ENCODE measurements at places on chromosomes 7 and 10.

DNA sequence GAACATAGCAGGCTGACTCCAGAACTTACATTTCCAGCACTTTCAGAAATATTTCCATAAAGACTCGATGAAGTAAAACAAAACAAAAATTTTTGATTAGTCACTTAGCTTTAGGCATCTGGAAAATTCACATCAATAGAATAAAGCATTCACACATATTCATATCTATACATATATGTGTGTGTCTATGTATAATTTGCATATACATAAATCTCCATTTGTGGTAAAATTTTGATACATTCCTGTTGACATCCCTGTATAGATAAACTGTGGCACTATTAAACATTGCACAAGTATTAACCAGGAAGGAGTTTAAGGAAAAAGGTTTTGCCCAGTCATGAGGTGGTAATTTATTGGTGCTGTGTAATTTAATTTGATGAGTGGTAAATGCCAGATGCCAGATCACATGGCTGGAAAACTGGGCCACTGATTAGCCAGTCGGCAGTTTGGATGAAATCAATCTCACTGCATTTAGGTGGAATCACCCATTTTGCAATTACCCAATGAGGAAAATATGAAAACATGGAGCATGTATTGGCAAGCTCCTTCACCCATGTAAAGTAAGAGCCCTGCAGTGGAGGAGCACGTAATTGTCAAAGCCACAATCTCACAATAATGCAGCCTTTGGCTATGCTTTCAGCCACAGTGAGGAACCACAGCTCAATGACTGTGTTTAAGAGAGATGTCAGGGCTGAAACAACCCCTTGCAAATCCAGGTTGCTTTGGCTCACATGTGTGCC is 294.6 kb downstream of the RNLS start:
- DNase-seq: no peak

GRCh38 chr10:128865436-128866195 is 601.4 kb upstream of the MGMT start:
- no peak for DNase-seq

GRCh38 chr7:25349283-25350017 is 121.2 kb upstream of the NPVF start:
- DNase-seq: no peak

DNA sequence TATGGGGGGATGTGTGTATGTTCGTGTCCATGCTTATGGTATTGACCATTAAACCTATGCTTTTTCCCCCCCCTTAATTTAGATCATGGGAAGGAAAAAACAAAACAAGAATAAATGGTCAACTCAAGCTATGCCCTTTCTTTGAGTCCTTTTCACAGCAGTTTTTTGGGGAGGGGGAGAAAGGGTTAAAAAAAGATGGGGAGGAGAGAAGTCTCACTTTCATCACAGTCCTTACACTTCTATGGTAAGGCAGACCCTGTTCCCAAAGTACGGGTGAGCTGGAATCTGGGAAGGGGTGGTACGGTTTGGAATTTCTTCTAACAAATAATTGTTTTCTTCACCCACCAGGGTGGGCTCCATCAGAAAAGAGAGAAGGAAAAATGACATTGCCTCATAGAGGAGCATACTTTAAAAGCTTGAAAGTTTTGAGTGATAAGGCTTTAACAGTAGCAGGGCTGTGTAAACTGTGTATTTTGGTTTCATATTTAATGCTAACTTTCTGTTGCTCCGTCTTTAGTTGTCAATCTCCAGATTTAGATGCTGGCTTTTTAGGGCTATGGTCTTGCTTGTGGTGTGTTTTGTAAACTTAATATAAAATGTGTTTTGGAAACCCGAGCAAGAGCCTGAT is 180.1 kb downstream of the TCF7L2 start:
- no peak for DNase-seq

DNA sequence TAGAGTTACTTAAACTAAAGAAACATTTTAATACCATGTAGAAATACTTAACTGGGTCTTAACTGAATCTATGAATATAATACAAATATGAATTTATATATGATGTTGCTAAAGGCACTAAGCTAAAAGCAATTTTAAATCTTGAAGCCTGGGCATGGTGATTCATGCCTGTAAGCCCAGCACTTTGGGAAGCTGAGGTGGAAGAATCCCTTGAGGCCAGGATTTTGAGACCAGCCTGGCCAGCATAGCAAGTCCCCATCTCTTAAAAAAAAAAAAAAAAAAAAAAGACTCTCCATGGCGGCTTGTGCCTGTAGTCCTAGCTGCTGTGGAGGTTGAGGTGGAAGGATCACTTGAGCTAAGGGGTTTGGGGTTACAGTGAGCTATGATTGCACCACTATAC is 95.3 kb downstream of the CCSER2 start:
- DNase-seq: no peak

DNA sequence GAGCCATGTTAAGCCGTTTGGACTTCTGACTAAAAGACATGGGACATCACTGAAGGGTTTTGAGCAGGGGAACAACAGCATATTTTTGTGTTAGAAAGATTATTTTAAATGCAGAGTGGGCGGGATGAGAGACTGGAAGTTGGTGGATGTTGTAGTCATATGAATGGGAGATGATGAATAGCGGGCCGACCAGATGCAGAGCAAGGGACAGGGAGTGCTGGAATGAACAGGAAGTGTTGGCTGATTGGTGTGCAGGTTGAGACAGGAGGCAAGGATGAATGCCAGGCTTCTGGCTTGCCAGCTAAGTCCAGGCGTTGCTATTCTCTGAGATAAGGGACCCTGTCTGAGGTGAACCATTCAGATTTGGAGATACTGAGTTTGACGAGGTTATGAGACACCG is 38.0 kb downstream of the GAD2 start:
- no peak for DNase-seq

Measured in stimulated activated CD8-positive, alpha-beta memory T cell treated with anti-CD3 and anti-CD28 coated beads, Interleukin-15, amount 100 ng/mL, for 1 hour (primary cell).